ENCODE measurements at places on chromosomes 5 and 9.

- DNase-seq = no peak
Measured at GRCh38 chr5:40518485-40518917, 161.2 kb upstream of the PTGER4 start.

- DNase-seq = no peak
Measured at GRCh38 chr5:68740226-68740910, 353.4 kb upstream of the SLC30A5 start.

- DNase-seq = no peak
Measured at GRCh38 chr5:141431286-141431685, 979 bp downstream of the PCDHGA12 start.

DNA sequence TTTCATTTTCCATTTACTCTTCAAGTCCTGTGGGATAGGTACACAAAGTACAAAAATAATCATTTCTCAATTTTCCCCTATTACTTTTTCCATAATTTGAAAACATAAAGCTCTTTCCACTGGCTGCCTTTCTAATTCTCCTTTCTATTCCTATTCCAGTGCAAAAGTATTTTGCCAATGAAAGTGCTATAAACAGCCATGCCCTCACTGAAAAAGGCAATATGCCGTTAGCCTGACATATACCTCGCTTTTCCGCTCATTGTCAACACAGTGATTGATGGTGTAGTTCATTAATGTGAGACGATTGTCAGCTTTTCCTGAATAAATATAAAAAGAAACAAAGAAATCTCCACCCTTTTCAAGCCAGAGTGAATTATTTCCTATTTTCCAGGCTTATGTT lies 97.5 kb downstream of the EBF1 start:
- DNase-seq = no peak

DNA sequence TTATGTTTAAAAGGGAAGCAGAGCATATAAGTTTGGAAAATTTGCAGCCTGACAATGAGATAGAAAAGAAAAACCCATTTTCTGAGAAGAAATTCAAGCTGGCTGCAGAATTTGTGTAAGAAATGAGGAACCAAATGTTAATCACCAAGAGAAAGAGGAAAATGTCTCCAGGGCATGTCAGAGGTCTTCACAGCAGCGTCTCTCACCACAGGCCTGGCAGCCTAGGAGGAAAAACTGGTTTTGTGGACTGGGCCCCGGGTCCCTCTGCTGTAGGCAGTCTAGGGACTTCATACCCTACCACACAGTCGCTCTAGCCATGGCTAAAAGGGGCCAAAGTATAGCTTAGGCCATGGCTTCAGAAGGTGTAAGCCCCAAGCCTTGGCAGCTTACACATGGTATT lies 32.1 kb upstream of the HSD17B4 start:
- no peak for DNase-seq

DNA sequence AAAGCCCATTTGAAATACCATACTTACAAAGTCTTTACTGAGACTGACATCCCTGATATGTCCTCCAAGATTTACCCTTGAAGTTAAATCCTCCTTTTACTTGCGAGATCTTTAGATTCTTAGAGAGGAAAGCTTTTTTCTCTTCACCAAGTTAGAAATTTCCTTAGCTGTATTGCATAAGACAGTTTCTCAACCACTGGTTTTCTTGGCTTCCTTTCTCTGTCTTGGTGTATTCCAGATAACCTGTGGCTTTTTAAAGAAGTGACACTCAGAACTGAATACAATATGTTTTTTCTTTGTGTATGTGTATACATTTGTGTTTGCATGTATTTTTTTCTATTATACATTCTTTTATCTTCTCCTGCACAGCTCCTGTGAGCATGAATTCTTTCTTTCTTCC lies 65.0 kb downstream of the SNCAIP start:
- DNase-seq = no peak

DNA sequence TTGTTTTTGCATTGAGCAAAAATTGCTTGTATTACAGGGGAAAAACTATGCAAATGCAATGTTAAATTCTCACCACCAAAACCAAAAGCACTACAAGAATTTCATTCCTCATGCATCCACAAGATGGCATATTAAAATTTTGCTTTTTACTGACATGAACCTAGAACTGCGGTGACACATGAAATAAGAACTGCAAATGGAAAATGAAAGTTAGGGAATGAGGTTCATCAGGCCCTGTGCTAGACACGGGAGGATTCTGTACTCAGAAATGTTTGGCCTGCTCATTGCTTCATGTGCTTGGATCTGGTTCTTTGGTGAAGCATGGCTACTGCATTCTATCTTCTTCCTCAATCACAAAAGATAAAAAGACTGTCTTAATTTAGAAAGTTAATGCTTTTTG lies 9.1 kb upstream of the RFK start:
- peak; percentile 26 for DNase-seq

- no peak for DNase-seq
Measured at GRCh38 chr5:77175231-77175630, 35.2 kb upstream of the PDE8B start.

- DNase-seq = no peak
Measured at GRCh38 chr9:3534614-3535404, 9.0 kb upstream of the RFX3 start.

- no peak for DNase-seq
Measured at GRCh38 chr9:134502809-134503211, 138.8 kb upstream of the COL5A1 start.

- DNase-seq = no peak
Measured at GRCh38 chr9:75116306-75116705, 28.0 kb downstream of the OSTF1 start.

- no peak for DNase-seq
Measured at GRCh38 chr5:135714126-135714894, 120.2 kb upstream of the SLC25A48 start.

- no peak for DNase-seq
Measured at GRCh38 chr9:93120846-93121315, 13.2 kb downstream of the NINJ1 start.

DNA sequence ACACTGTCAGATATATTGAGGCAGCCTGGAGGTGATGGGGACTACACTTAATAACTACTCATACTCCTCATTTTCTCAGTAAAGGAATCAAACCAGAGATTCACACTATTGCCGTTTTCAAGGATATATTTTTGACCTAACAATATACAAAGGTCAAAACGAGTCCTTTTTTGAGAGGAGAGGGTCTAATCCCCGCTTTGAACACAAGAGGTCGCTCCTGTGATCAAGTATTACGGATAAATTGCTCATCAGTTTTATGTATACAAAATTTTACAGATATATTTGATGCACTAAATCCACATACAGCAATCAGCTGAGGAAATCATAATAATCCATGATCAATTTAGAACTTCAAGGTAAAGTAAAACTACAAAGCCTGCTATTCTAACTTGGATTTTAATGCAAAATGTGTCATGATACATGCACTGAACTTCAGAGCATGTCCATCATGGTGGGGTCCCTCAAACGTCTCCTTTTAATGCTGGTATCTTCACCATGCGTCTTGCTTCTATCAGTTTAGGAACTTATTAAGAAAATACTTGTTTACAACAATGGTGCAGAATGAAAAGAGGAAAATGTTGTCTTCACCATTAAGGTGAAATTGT lies 2.5 kb upstream of the ISL1 start:
- no peak for DNase-seq

DNA sequence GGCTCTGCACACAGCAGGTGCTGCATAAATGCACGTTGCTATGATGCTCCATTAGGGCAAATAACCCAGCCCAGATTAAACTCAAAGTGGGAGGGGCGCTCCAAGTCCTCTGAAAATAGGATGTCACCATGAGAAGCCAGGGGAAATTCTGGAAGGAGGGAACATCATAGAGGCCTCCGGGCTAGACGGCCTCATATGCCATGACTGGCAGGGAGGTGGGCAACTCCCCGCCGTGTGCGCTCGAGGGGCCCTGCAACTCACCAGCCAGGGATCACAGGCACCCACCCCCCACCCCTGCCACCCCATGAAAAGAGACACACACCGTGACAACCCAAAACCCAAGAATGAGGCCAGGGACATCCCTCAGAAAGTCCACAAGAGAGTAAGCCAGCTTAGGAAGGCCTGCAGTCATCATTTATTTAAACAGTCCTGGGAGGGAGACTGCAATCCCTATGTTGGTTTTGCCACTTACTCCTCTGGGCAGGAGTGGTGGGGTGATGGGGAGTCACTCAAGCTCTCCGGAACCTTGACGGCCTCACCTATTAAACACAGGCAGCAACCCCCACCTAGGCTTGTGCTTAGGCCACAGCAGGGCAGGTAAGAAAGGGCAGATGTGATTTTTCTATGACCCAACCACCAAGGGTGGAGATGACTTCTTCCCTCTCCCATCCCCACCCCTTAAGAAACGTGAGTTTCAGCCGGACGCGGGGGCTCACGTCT lies 4.0 kb downstream of the VAV2 start:
- no peak for DNase-seq

- DNase-seq = peak; percentile 22
Measured at GRCh38 chr5:77015938-77016569, 14.2 kb upstream of the AGGF1 start.

DNA sequence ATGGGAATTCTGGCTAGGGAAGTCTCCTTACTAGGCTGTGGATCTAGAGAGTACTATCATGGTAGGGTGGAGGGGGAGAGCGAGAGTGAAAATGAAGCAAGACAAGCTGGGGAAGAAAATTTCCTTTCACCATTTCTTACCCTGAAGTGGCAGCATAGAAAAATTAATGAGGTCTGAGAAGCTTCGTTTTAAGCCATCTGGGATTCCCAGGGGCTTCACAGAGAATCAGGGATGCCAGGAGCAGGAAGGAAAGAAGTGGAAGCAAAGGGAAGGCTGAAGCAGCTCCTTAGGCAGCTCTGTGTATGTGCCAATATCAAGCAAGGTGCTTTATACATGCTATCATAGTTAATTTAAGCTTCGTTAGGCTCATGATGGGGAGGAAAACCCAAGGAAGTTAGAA lies 169.9 kb downstream of the ZSWIM6 start:
- DNase-seq = no peak

- no peak for DNase-seq
Measured at GRCh38 chr5:154603953-154604679, 126.1 kb upstream of the HAND1 start.

- DNase-seq = no peak
Measured at GRCh38 chr9:124458441-124458840, 8.2 kb downstream of the ADGRD2 start.

DNA sequence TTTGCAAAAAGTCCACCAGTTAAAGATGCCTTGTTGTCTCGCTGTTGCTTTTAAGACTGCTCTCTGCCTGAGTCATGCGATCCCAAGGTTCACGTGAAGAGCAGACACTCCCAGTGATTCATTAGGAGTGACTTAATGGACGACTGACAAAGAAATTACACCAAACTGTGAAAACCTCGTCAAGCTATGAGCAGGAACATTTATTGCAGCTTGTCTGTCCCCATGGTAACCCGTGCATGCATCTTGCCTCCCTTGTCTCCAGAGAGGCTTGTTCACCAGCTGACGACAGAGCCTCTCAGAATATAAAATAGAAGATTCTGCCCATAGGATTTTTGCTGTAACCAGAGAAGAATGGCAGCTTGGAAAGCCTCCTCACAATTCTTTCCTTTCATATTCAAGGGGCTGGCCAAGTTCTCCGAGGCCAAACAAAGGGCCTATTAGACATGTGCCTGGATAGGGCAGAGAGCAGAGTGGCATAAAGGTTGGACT lies 352.7 kb downstream of the SPOCK1 start:
- DNase-seq = peak; percentile 13

DNA sequence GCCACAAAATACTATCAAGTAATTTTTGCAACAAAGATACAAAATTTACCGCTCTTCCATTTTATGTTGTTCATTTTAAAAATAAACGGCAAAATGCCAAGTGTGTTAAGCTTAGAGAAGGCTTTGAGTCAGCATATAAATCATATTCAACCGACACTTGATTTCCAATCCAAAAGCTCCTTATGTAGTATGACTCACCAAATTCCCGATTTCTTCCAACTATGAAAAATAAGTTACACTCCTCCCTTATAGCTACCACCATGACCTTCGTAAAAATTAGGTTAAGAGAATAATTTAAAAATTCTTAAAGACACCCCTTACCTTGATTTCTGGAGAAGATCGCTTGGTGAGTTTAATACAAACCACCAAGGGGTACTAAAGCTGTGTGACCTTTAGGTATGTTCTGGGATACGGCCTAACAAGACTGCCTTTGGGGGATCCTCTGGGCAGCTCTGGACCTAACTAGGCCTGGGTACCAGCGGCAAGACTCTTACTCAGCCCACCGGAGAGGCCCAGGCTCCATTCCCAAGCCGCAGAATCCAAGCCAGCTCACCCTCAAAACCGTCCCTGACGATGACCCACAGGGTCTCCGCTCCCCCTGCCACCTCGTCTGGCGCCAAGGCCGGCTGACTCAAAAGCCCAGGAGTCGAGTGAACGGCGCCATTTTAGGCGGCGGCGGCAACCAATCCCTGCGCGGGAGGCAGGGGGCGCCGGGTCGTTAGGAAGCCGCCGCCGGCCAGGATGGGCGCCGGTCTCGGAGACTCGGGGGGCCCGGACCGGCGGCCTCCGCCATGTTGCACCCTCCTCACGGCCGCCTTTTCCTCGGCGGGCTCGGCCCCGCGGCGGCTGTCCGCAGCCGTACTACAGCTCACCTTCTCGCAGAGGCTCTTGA lies 739 bp downstream of the PPP2CA start:
- peak; percentile 35 for DNase-seq

- no peak for DNase-seq
Measured at GRCh38 chr9:135116881-135117280, 29.4 kb downstream of the OLFM1 start.

DNA sequence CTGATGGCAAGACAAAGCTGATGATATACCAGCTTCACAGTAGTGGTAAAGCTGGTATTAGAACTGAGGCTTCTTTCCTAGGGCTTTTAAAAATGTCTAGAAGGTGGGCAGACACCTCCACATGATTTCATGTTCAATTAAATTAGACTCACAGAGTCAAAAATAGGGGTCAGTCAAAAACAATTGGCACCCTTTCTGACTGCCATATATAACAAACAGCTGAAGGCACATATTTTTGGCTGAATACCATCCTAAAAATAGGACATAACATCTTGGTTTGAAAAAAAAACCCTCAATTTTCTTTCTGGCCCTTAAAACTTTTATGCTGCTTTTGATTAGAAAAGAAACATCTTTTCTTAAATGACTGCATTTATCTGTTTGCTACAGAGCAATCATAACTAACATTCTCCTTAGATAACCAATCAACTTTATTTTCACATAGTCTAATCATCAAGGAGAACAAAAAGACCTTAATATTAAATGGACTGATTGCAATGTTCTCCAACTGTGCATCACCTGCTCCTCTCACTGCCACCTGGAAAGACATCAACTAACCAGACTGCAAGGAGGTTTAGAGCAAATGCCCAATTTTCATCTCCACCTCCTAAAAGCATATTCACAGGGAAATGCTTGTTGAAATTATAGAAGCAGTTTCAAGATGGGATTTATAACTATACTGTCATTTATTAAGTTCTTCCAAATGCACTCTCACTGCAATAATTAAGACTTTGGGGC lies 3.2 kb downstream of the SGTB start:
- no peak for DNase-seq

GRCh38 chr5:77921094-77921768 lies 145.1 kb upstream of the TBCA start:
- no peak for DNase-seq

DNA sequence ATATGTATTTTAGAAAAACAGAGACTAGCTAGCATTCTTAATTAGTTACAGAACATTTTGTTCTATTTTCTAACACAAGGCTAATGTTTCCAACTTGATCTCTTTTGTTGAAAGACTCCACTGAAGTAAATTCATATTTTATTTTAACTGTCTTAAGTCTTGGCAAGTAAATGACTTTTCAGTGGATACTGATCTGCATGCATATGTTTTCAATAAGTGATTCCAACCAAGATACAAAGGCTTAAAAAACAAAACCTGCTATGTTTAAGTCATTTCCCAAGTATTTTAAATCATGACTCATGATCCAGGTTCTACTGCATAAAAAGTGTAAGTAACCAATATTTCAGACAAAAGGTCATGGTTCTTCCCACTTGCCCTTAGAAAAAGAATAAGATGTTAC lies 5.7 kb downstream of the CDO1 start:
- no peak for DNase-seq
